ENCODE measurements at places on chromosomes 7 and 10.
A peak's percentile ranks its signal among the peaks of the same experiment; 100 is the strongest.

GRCh38 chr7:138954545-138955475, 26.4 kb downstream of the KIAA1549 start:
- no peak for DNase-seq

DNA sequence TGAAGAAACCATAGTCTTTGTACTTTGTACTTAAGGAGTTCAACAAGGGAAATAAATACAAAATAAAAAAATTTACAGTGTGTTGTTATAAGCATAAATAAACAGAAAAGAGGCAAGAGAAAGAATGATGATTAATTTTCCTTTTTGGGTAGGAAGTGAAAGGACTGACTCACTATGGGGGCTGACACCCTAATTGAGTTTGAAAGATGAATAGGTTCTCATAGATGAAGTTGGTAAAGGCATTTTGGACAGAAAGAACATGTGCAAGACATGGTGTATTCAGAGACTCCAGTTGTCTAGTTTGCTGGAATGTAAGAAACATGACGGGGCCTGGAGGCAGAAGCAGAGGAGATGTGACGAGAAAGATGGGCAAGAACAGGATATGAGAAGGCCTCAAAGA, 83.7 kb downstream of the VPS50 start:
- no peak for DNase-seq

GRCh38 chr10:21172930-21173801, 276.1 kb upstream of the NEBL start:
- DNase-seq: no peak

GRCh38 chr7:8205031-8205387, 57.0 kb downstream of the ICA1 start:
- no peak for DNase-seq

DNA sequence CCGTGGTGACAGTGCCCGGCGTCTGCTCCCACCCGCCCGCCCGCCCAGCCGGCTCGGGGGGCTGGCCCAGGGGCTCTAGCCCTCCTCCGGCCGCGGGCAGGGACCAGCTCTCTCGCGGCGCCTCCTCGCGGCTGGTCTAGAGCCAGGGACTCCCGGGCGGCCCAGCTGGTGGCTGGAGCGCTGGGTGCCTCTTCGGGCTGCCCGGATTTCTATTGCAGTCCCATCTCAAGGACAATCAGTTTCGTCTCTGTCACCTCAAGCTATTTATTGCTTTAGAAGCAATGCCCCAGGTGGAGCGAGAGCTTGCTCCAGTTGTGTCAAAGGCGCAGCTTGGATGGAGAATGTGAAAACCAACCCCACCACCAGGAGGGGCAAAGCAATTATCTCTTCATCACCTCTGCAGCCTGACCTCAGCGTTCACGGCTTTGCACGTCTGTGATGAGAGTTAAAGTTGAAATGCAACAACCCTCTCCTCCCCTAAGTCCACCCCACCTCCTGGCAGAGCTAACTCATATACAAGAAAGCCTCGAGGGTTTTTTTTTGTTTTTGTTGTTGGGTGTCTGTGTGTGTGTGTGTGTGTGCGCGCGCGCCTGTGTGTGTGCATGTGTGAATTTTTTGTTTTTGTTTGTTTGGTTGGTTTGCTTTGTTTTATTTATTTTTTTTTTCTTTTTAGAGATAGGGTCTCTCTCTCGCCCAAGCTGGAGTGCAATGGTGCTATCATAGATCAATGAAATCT, at the start of gene ITGA8:
Gene ITGA8 (minus strand): TSS at position 24 of the 736 bp plus-strand sequence. CDS start 151 bp downstream, outside the sequence.
- DNase-seq: no peak

DNA sequence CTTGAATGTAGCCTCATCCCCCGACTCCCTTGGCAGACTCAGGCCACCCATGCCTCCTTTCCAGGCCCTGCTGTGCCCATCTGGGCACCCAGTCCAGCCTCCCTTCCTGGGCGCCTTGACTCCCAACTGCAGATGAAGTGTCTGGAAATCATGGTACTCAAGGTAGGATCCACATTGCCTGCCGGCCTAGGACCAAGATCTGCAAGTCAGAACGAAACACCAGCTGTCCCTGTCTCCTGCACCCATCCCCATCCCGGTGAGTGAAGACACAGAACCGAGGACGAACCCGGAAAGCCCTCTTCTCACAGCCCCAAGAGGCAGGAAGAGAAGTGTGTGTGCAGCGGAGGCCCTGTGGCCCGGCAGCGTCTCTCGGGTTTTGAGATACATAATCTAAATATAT, 205.1 kb downstream of the EMX2 start:
- no peak for DNase-seq

GRCh38 chr7:132463922-132464321, 112.3 kb downstream of the PLXNA4 start:
- no peak for DNase-seq

GRCh38 chr10:99761365-99761764, 21.1 kb upstream of the ABCC2 start:
- DNase-seq: no peak

- DNase-seq: no peak
Observed at GRCh38 chr7:26655781-26656180, 208.6 kb downstream of the SKAP2 start.

- peak; percentile 40 for DNase-seq
Observed at GRCh38 chr7:156640949-156641485, 443 bp downstream of the RNF32 start.

- DNase-seq: peak; percentile 88
Observed at GRCh38 chr7:101121991-101122932, 4.6 kb upstream of the SERPINE1 start.

DNA sequence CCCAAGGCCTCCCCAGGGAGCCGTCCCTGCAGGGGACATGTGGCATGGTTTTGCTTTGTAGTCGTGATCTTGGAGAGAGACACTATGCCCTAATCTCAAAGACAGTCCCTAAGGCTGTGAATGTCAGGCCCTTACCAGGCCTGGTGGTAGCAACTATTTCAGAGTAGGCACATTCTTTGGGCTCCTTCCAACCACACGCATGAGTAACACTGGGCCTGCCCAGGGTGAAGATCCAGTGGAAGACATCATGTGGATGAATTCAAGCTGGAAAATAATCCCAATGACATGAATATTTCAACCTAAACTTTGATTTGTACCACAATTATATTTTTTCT, 39.5 kb upstream of the INSIG1 start:
- peak; percentile 94 for DNase-seq

DNA sequence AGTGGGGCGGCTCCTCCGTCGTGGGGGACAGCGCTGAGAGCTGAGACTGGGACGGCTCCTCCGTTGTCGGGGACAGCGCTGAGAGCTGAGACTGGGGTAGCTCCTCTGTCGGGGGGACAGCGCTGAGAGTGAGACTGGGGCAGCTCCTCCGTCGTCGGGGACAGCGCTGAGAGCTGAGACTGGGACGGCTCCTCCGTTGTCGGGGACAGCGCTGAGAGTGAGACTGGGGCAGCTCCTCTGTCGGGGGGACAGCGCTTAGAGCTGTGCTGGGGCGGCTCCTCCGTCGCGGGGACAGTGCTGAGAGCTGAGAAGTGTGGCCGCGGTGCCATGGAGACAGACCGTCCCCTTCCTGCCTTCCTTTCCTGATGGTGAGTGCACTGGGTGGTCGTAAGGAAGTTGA, 136.4 kb downstream of the DYNC2I1 start:
- DNase-seq: no peak

GRCh38 chr10:119243967-119244366, 36.6 kb downstream of the GRK5 start:
- no peak for DNase-seq

DNA sequence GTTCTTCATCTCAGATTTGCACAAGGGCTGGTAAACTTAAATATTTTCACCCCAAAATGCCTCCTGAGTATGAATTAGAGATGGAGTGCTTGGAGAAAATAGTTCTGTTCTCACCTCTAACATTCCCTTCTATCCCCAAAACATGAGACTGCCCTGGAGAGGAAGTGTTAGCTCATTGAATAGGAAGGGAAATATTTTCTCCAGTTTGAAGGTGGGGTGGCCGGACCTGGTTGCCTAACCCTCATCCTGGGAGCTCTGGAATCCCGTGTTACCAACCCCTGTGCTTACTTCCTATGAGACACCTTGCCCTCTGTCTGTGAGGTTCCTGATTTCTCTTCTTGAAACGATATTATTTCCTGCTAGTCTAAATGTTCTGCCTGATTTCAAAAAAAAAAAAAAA, 779 bp downstream of the IFIT2 start:
- peak; percentile 44 for DNase-seq

DNA sequence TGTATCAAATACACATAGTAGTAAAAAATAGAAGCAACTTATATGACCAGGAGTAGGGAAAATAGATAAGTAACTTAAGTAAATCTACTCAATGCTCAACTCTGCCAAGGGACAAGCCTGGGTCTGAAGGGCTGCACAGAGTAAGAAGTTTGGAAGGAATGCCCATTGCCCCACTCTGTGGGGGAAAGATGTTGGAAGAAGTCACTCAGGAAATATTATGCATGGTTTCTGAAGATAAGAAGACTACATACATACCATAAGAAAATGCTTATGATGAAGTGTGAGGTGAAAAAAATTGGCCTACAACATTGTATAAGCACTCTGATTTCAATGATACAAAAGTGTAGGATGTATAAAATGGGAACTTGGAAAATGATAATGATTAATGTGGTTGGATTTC, 54.0 kb downstream of the LAMB4 start:
- DNase-seq: no peak

DNA sequence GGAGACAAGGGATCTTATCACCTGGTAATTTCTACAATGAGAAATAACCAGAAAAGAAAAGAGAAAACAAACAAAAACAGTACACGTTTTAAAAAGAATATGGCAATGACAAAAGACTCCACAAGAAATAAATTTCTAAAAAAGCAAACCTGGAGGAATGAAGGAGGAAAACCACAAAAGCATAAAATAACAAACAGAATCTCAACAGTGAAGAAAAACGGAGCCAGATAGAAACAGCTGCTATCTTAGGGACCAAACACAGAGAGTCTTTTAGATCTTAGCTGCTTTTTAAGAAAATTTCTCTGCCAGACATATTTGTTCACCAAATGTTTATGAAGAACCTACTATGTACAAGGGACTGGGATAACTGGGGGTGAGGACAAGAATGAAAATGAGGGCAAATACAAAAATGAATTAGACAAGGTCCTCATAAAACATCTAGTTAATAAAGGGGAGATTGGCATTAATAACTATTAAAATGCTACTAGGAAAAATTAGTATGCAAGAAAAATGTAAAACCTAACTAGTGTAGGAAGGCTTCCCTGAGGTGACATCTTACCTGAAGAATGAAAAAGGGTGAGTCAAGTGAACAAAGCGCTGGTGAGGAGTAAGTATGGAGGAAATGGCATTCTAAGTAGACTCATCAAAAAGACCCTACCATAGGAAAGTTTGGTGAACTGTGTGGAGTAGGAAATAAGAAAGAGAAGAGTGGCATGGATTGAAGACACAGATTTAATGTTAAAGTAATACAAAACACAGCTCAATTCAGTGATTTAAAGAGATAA, 34.3 kb downstream of the WASL start:
- no peak for DNase-seq

DNA sequence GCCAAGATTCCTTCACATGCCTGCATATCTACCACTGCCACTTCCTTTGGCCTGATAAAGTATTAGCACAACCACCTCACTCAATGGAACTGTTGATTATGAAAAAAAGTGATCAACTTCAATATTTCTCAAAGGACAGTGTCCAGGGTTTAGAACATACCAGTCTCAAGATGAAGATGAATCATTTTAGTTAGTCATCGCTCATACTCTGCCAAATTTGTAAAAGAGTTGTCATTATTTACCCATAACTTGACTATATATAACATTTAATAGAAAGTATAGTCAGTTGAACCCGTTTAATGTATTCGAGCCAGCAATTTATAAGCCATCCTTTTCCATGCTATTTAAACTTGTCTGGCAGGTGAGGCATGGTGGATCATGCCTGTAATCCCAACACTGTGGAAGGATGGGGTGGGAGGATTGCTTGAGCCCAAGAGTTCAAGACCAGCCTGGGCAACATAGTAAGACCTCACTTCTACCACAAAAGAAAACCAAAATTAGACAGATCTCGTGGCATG, 33.2 kb downstream of the SPAM1 start:
- peak; percentile 67 for DNase-seq

DNA sequence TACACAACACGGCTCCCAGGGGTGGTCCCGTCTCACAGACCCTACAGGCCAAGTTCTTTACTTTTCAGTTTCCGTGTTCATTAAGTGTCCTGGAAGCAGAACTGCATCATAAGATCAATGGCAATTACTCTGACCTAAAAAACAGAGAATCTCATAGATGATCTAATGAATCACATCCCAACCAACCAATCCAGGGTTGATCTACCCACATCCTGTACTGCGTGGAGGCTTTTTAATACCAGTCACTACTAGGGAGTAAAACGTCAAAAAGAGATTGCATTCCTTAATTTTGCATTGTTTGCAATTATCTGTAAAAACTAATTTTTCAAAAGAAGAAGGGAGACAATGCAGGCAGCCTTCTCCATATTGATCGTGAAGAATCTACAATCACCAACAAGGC, 72.6 kb downstream of the PARD3 start:
- DNase-seq: no peak

GRCh38 chr10:96306516-96306915, 2.3 kb downstream of the DNTT start:
- DNase-seq: no peak

DNA sequence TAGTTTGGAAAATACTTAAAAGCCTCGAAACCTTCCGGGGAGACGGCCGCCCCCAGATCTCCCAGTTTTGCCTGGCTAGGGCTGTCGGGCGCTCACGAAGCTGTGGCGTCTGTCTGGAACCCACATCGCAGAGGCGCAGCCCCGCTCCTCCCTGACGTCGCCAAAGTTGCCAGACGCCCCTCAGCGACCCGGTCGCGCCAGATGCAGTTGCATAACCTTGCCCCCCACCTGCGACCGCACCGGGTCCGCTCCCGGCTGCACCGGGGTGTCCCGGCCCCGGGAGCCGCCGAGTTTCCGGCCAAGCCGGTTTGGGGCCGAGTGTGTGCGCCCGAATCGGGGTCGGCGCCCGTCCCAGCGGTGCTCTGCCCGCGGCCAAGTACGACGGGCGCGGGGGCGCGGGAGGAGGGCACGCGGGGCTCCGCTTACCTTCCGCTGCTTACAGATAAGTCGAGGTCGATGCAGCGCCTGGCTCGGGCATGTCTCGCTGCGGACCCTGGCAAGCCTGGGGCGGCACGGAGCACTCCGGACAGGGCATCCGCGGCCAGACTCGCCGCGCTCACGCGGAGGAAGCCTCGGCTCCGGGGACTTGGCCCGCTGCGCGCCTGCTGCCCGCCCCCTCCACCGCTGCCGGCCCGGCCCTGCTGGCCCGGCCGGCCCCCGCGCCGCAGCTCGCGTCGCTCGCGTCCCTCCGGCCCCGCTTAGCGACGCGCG, 665 bp downstream of the INSYN2A start:
- DNase-seq: no peak

GRCh38 chr10:44470784-44471183, 85.9 kb upstream of the CXCL12 start:
- DNase-seq: no peak

All from MCF 10A (cell line).